ENCODE measurements at places on chromosomes 3 and 15.

DNA sequence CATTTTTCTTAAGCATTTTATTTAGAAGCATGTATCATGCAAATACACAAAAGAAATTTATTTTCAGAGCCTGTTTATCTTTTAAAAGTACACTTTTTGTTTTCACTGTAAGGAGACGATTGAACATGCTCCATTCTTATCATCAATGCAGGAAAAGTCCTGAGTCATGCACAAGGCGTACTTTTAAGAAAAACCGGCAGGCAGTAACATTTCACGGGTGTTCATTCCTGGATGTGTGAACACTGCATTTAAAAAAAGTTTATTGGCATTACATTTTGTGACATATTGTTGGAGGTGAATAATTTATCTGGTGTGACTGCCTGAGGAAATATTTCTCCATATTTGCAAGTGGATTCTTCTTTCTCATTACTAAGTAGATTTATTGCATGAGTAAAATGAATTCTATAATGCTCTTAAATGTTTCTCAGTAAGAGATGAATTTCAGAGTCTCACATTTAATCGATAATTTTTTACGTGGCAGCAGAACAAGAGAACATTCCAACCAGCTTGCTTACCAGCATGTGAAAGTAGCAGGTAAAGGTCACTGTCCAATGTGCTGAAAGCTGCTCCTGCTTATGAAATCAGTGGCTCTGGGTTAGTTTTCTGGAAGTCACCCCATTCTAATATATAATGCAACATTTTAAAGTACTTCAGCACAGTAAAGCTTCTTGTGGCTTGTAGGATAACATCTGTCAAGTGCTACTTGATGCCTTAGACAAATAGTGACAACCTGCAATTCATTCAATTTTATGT lies 87.0 kb downstream of the SV2B start:
- DNase-seq = no peak

DNA sequence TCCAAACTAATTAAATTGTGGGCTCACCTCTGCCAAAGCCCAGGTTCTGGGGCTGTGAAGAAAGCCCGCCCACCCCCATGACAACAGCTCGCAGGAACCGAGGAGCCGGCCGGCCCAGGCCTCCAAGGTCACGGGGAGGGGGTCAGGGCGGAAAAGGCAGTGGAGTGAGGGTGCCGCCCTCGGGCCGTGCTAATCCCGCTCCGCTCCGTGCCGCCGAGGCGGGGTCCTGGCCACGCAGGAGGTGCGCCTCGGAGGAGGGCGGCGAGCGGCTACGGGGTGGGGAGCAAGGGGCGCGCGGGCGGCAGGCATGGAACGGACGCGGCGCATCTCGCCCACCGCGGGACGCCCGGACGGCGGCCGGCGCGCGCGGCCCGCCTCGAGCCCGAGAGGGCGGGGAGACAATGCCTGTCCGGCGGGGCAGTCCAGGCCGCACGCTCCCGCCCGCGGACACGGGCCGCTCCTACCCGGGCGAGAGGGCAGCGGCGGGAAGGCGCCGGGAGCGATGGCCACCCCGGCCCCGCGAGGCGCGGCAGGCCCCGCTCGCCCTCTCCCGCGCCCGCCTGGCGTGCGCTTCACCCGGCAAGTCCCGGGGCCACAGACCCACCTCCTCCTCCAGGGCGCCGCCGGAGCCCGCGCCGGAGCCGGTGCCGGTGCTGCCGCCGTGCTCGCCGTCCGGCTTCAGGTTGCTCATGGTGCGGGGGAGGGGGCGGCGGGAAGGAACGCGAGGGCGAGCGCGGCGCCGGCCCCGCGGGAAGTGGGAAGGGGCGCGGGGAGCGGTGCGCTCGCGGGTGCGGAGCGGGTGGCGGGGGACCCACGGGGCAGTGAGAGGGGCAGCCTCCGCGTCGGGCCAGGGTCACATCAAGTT lies 528 bp downstream of the RBPMS2 start:
- no peak for DNase-seq

DNA sequence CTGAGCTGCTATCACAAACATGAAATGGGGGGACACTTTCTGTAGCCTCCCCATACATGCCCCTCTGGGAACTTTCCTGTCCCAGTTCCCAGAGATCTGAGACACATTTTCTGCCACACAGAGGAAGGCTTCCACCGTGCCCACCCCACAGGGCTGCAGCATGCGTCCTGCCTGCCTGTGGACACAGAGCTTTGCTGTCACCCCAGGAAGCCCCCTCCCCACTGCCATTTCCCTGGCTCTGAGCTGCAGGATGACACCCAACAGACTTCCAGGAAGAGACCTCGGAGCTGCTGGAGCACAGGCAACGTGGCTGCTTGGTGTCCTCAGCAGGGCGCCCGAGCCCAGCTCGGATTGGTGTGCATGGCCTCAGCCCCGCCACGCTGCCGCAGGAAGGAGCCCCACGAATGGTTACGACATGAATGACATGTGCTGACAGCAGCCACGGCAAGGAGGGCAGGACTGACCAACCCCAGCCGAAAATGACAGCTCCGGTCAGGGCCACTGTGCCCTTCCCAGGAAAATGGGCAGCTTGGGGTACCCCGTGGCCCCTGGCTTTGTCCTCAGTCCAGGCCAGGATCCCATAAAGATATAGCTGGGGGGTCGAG lies 81.3 kb downstream of the VGLL4 start:
- DNase-seq = no peak

GRCh38 chr3:139308560-139308959 lies 35.3 kb upstream of the MRPS22 start:
- DNase-seq = no peak

DNA sequence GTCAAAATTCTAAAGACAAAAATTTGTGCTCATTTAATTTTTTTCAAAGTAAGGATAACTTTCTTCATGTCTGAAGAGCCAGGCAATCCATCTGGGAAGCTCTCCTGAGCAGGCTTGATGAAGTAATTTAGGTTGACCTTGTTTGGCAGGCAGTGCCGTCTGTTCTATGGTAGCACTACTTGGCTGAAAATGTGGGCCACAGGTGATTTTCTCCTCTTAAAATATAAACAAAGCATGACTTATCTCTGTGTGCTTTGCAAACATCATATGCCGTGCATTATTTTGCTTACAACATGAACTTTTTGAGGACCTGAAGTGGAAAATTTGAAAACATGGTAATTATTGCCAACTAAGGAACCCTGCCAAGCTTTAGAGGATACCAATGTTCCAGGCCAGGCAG lies 143.2 kb downstream of the RAP2B start:
- no peak for DNase-seq

DNA sequence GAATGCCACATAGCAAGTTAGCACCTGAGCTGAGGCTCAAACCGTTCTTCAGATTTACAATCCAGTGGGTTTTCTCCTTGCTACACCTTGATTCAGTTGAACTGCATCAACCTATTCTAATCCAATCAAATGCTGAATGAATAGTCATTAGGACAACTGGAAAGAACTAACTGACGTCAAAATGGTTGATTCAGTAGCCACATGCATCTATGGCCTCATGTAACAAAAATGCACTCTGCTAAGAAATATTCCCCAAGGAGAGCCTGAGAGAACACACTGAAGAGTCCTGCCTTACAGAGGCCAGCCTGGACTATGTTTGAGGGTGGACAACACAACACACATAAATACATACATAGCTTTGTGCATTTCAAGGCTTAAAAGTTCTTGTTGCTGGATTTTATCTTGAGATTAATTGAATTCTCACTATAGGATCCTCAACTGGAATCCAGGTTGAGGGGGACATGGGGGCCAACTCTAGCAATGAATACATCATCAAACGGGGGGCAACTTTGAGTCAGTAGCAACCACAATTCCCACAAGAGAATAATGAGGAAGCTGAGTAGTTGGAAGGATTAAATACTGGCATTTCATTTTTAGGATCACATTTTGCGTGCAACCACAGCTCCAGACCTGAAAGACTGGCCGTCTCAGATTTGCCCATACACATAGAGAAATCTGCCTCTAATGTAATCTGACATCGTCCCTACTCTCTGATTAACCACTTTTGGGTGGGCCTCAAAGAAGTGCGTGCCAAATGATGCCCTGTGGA lies 280.2 kb upstream of the ICE2 start:
- DNase-seq = no peak

GRCh38 chr15:100842756-100843730 lies 36.6 kb upstream of the ALDH1A3 start:
- DNase-seq = no peak

GRCh38 chr3:21314688-21315087 lies 436.3 kb downstream of the ZNF385D start:
- DNase-seq = no peak

DNA sequence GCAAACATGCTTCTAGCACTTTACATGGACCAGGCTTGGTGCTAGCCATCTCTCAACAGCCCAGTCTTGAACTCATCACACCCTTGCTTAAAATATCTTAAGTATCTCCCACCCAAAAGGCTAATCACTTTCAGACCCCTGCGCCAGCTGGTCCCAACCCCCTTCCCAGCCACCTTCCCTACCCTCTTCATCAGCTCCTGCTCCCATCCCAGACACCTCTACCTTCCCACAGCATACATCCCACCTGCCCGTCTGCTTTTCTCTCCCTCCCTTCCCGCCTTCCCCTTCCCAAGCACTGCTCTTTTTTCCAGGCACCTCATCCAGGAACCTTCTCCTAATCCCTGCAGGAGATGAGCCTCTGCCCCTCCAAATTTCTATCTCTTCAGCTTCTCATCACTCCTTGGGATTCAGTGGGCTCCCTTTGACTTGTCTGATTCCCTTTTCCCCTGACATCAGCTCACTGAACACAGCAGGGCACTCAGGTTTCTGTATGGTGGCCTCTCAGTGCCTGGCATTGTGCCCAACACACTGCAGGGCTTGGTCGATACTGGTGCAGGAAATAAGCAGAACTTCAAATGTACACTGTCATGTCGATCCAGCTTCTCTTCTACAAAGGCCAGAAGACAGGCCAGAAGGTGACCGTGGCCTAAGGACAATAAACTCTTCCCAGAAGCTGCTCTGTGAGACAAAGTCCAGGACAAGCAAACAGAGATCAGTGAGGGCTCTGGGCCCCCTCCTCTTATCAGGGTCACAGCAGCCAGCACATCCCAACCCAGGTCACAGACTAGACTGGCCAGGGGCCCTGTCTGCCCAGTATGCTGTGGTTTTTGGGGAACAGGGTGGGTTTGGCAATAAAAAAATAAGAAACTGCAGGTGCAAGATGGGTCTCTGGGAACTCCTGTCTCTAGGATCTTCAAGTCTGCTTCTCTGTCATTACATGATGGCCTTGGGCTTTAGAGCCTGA lies 2.2 kb upstream of the ITIH1 start:
- DNase-seq = no peak

DNA sequence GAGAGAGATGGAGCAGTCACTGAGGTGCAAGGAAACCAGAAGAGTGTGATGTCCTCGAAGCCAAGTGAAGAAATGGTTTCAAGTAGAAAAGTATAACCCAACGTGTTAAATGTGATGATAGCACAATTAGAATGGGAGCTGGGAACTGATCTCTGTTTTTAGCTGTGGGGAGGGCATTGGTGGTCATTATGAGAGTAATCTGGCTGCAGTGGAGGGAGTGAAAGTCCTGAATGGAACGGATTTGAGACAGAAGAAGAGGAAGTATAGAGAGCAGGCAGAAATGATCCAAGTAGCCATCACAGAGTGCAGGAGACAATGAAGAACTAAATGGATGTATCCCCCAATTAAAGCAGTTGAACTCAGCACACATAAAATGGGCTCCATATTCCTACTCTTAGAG lies 235.3 kb downstream of the IGSF11 start:
- DNase-seq = no peak
